SW 1271 (cell line): ENCODE measurements at places on chromosomes 3 and 15.

GRCh38 chr3:39812537-39812936 lies 3.1 kb downstream of the MYRIP start:
- no peak for DNase-seq

DNA sequence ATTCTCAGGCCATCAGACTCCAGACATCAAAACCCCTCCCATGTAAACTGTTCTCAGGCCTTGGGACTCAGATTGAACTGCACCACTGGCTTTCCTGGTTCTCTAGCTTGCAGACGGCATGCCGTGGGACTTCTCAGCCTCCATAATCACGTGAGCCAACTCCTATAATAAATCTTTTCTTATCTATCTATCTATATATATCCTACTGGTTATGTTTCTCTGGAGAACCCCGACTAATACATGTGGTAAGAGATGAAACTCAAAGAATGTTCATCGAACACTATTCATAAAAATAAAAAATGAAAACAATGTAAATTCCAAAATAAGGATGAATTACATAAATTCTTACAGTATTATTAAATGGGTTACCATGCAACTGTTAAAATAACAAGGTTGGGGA lies 84.5 kb upstream of the NTRK3 start:
- DNase-seq, result no peak

GRCh38 chr15:40823572-40824343 lies 4.8 kb downstream of the PPP1R14D start:
- no peak for DNase-seq

GRCh38 chr3:411226-411625 lies 214.7 kb downstream of the CHL1 start:
- no peak for DNase-seq

DNA sequence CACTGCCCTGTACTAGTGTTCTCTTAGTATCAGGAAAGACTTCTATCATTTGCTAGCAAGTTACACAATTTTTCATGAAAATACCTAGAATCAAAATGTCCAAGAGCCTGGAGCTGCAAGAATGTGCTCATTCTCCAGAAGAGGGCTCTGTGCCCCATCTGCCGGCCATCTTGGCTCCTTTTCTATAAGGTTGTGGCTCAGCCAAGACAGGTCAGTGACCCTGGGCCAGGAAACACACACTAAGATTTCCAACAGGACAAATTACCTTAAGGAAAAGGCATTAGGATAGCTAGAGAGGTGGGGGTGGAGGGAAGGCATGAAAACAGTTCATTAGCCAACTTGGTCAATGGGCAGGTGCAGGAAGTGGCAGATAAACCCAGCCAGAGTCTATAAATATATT lies 20.7 kb downstream of the TIMP4 start:
- DNase-seq, result no peak

DNA sequence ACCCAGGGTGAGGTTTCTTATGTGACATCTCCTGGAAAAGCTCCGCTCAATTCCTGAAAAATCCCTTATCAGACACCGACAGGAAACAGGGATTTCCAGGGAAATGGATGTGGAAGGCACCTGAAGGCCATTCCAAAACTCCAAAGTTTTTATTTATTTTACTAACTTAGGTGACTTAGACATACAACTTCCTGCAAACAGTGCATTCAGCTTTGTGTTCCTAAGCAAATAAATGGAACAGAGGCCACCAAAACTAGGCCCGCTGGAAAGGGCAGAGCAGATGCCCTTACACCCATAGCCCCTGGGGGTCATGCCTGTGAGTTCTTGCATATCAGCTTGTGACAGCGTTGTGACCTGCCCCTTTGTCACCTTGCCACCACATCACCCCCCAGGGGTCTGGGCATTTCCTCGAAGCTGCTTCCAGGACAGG lies 239.4 kb downstream of the XXYLT1 start:
- DNase-seq, result no peak

- DNase-seq, result no peak
Measured at GRCh38 chr15:52228921-52229320, 37.7 kb upstream of the GNB5 start.

- DNase-seq, result no peak
Measured at GRCh38 chr15:92005154-92005553, 151.6 kb downstream of the SLCO3A1 start.

DNA sequence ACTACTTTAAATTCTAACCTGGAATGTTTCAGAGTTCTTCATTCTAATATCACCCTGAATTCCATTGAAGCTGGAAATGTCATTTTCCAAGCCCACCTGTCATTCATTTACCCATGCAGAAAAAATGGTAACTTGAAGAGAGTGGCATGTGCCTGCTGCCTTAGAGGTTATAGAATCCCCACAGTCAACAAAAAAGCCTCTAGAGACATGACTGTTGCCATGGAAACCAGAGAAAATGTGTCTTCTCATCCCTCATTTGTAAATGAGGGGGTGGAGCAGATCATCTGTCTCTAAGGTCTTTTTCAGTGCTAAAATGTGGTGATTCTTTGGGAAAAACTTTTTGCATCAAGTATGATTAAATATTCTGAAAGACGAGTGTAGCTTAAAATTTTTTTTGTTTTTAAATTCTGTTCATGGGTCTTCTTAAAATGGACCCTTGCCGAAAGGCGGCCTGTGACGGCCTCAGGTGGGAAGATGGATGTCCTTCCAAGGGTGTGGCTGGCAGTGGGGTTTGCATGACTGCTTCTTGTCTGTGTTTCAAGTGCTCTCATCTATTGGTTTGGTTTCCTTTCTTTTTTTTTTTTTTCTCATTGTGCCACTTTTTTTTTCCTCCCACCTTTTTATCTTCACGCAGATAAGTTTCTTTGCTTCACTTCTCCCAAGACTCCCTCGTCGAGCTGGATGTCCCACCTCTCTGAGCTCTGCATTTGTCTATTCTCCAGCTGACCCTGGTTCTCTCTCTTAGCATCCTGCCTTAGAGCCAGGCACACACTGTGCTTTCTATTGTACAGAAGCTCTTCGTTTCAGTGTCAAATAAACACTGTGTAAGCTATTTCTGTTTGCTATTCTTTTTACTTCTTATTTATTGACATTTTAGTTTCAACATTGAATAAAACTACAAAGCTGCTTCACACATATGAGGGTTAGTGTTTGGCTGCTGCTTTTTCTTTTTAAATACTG lies 23.0 kb downstream of the TPM1 start:
- DNase-seq, result no peak

DNA sequence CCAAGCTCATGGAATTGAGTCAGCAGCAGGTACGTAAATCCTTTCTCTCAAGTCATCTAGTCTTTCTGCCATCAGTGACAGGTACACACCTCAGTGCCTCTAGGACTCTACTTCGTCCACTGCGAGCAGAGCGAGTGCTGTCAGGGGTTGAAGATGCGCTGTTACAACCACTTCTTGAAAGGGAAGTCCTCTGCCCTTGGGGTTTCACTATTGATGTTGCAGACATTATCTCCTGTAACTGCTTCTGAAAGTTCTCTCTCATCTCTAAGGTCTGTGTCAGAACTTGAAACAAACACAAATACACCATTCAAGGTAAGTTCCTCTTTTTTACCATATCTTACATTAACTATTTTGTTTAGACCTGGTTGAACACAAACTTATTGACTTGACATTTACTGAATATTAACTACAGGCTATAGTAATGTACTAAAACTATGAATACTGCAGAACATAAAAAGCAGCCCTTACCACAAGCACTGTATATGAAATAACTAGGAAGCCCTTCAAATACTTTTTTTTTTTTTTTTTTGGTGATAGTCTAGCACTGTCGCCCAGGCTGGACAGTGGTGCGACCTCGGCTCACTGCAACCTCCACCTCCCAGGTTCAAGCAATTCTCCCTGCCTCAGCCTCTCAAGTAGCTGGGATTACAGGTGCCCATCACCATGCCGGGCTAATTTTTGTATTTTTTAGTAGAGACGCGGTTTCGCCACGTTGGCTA lies 41.5 kb downstream of the TOPBP1 start:
- no peak for DNase-seq

- no peak for DNase-seq
Measured at GRCh38 chr3:25513642-25514266, 85.7 kb downstream of the RARB start.

GRCh38 chr3:128748557-128748956 lies 22.6 kb downstream of the RAB7A start:
- no peak for DNase-seq

GRCh38 chr3:179416681-179417080 lies 34.6 kb downstream of the GNB4 start:
- no peak for DNase-seq

- no peak for DNase-seq
Measured at GRCh38 chr3:51530485-51530884, 8.0 kb upstream of the RAD54L2 start.

DNA sequence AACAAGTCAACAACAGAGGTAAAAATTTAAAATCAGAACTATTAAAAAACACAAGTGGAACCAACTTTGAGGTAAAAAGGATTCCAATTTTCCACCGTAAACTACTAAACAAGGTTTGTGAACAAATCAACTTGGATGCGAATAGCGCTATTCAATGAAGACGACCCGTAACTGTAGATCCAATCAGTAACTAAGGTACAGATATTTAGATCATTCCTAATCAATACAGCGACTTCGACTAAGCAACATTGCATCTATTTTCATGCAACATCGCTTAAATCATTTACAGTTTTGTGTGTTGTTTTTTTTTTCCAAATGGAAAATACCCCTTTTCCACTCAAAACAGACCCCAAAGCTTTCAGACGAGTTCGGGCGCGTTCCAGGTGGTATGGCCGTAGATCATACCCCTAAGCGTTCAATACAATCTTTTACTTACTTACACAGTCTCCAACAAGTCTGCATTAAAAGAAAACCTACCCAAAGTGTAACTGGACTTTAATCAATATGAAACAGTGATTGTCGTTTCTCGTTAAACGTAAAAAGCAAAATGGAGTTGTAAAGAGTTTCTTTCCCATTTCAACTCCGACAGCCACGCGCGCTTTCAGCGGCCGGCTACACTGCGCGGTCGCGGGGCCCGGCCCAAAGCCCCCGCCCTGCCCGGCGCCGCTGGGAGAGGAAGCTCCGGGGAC lies 786 bp downstream of the RHOA start:
- no peak for DNase-seq

DNA sequence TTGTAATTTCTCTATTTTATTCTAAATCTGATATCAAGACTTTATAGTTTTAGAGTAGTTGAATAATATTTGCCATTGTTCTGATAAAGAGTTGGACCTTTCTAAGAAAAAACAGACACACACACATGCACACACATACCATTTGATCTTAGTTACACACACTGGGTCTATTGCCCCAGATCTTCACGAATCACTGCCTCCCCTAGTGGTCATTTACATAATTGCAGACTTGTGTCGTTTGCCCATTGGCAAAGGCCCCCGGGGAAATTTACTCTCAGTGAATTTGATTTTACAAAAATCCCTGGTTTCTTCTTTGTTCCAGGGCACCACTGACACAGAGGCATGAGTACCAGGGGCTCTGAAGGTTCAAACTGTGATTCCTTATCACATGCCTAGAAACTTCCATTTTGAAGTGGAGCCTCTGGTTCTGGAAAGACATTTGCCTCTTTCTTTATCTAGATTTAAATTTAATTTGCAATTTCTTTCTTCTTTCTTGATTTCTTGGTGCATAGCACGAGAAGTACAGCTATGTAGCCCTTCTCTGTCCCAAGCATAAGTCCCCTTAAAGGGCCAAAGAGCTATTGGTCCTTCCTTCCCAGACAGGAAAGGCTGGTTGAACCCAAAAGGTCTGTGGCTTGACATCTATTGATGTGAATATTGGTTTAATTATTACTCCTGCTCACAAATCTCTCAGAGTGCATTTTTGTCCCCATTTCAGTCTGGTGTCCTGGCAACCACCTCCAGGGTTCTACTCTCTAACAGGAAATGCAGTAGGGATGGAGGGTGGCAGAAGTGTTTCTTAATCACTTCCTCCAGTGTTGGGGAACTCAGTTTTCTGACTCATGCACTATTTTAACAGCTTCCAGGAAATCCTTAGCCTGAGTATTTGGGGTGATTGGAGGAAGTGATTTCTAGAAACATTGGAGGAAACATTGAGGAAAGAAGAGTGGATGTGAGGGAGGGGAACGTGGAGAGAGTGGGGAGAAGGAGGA lies 32.4 kb upstream of the SLC6A11 start:
- peak; percentile 52 for DNase-seq

GRCh38 chr15:63501256-63502089 lies 2.9 kb upstream of the USP3 start:
- DNase-seq, result no peak

GRCh38 chr3:114427285-114428043 lies 133.6 kb downstream of the TIGIT start:
- DNase-seq, result no peak

GRCh38 chr3:136136454-136136853 lies 59.7 kb downstream of the MSL2 start:
- no peak for DNase-seq

- DNase-seq, result no peak
Measured at GRCh38 chr3:101300073-101300472, 20.3 kb downstream of the IMPG2 start.
